Activated CD4-positive, alpha-beta T cell treated with anti-CD3 and anti-CD28 coated beads for 24 hours (primary cell): ENCODE measurements at places on chromosomes 13 and 19.

DNA sequence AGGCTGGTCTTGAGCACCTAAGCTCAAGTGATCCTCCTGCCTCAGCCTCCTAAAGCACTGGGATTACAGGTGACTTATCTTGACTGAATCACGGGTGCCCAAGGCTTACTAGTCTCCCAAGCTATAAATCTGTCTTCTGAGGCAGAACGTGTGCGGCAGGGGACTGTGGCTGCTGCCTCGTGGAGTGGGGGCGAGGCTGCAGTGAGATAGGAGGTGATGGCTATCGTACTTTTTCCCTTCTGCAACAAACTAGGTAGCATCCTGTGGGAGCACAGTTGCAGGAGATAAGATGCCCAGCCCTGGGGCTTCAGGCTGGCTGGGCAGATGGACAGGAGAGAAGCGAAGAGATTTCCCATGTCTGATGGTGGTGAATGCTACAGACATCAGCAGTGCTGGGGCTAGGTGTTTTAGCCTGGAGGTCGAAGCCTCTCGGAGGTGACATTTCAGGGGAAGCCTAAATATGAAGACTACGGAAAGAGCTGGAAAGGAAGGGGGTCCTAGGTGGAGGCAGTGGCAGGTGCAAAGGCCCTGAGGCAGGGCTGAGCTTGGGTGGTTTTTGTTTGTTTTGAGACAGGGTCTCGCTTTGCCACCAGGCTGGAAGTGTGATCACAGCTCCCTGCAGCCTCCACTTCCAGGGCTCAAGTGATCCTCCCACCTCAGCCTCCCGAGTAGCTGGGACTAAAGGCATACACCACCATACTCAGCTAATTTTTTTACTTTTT, 7.4 kb downstream of the B3GNT3 start:
- DNase-seq: no peak

DNA sequence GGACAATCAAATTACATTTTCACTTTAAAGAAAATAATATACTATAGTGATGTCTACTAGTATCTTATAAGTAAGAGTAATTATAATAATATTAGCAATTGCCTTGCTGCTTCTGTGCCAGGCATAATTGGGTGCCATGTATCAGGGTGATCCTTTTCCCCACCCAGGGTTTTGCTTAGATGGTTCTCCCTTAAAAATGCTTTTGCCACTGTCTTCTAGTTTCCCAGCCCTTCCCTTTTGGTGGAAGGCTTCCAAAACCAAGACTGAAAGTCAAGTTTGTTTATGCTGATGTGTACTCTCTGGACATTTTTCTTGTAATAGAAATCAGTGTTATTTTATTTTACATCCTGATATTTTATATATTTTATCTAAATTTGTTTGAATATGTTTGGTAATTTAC, 77.8 kb downstream of the ITGBL1 start:
- DNase-seq: no peak

- DNase-seq: no peak
Observed at GRCh38 chr19:21460686-21461085, 44.7 kb upstream of the ZNF429 start.

DNA sequence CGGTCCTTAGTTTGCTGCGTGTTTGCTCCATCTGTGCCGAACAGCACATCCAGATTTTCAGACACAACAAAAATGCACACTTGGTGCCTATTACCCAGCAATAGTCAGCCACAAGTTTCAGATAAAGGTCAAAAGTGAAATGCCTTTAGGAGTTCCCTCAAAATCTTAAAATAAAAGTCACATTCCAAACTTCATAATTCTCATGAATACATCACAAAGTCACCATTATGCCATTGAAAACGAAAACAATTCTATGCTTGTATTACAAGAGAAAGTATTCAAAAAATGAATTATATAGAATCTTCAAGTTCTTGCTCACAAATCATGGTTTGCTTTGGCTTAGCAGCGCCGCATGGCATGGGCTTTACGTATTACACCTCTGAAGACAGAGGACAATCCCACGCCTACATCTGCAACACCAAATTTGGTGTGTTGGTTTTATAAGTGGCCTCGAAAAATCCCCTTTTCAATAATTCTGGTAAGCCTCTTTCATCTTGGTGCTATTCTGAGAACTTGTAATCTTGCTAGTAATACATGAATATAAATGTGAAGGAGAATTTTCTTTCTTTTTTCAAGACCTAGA, 26.6 kb downstream of the COL4A1 start:
- no peak for DNase-seq

DNA sequence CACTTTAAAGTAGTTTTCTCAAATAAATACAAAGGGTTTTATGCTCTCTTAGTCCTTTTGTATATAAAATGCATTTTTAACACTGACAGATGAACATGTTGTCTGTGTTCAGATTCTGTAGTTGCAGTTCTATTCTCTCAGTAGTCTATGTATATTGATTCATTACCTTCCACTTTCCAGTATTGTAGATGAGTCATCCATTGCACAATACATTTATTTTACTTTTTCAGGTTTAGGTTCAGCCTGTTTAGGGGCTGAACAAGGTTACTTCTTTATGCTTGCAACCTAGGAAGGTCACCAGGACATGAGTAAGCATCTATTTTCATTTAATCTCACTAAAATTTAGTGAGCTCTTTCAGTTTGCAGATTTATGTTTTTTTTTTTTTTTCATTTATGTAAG, 173.6 kb downstream of the NALCN start:
- no peak for DNase-seq

DNA sequence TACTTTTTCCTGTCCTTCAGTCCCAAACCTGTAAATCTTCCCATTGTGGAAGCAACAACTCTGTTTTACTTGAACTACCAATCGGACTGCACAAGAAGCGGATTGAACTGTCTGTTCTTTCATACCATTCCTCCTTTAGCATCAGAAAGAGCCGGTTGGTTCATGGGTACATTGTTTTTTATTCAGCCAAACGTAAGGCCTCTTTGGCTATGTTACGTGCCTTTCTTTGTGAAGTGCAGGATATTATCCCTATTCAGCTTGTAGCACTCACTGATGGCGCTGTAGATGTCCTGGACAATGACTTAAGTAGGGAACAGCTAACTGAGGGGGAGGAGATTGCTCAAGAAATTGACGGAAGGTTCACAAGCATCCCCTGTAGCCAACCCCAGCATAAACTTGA, 60.3 kb downstream of the ARHGAP35 start:
- DNase-seq: no peak

DNA sequence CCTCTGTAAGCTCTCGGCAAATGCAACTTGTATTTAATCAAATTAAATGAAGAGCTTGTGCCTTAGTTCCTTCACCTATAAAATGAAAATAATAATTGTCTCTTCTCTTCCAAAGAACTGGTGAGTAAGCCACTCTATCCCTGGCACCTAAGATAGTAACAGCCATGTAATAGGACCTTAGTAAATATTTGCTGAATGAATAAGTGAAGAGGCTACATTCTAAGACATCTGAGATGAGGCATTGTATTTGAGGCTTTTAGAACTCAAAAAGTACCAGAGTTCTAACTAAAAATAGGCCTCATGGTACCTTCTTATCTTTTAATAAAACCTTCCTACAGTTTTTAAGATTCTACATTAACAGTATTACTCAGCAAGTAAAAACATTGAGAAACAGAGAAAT, 17.3 kb upstream of the DCLK1 start:
- DNase-seq: no peak

- no peak for DNase-seq
Observed at GRCh38 chr19:33988601-33989000, 183.7 kb upstream of the LSM14A start.

- peak; percentile 65 for DNase-seq
Observed at GRCh38 chr19:38263689-38264485, 486 bp upstream of the SPINT2 start.

DNA sequence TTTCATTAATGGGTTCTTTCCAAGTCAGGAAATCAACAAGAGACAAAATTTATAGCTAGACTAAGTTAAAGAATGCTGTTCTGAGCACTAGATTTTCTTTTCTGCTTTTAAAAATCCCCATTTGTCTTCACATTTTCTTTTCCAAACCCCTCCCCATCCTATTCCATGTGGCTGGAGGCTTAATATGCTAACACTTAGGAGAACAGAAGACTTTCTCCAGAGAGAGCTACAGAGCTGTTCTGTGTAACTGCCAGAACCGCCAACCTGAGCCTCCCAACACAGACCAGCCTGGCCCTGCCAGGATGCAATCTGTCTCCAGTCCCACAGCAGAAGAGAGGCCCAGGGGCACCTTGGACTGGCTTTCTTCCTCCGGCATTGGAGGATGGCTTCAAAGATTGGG, 264.1 kb downstream of the NDFIP2 start:
- DNase-seq: no peak

DNA sequence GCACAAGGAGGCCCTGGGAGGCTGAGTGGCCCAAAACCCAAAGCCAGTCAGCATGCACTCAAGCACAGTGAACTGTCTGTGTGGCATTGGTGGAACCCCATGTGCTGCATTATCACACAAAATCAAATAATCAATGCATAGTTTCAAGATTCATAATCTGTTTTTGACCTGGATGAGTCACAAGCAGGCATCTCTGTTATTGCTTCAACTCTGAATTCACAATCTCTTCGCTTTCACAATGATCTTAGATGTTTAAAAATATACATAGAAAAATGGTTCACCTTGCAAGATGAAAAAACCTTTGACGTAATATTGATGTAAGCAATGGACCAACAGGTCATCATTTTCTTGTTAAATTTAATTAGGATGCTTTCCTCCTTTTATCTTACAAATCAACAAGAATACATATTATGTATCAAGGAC, 455.4 kb downstream of the IRS2 start:
- no peak for DNase-seq

GRCh38 chr19:11046605-11047354, 42.5 kb upstream of the LDLR start:
- DNase-seq: no peak

GRCh38 chr19:52138983-52139251, 821 bp downstream of the ZNF616 start:
- DNase-seq: no peak

GRCh38 chr13:40275155-40275554, 391.3 kb downstream of the FOXO1 start:
- DNase-seq: no peak

GRCh38 chr13:65461590-65461989, 1768.5 kb downstream of the PCDH9 start:
- DNase-seq: no peak

- DNase-seq: no peak
Observed at GRCh38 chr13:54185785-54186184, 1157.2 kb downstream of the OLFM4 start.

DNA sequence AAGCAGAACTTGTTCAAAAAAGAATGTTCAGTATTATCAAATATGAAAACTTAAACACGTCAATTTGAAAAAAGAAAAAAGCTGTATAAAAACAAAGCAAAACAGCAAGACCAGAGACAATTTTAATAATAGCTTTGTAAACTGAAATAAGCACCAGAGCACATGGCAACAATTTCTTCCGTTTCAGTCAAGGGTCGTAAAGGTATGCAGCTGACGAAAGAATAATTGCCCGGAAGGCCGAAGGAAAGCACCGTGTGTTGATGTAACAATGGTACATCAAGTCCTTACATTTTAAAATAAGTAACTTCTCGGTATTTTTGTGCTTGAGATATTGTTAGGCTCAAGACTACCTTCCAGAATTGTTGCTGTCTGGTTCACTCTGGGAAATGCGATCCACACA, 1.7 kb downstream of the PROSER1 start:
- DNase-seq: no peak

DNA sequence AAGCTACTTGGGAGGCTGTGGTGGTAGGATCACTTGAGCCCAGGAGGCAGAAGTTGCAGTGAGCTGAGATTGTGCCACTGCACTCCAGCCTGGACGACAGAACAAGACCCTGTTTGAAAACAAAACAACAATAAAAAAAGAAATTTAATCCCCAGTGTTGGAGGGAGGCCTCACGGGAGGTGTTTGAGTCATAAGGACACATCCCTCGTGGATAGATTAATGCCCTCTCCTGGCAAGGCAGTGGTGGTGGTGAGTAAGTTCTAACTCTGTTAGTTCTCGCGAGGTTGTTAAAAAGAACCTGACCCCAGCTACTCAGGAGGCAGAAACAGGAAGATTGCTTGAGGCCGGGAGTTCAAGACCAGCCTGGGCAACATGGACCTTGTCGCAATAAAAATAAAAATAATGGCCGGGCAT, 27.6 kb upstream of the SIN3B start:
- DNase-seq: no peak

DNA sequence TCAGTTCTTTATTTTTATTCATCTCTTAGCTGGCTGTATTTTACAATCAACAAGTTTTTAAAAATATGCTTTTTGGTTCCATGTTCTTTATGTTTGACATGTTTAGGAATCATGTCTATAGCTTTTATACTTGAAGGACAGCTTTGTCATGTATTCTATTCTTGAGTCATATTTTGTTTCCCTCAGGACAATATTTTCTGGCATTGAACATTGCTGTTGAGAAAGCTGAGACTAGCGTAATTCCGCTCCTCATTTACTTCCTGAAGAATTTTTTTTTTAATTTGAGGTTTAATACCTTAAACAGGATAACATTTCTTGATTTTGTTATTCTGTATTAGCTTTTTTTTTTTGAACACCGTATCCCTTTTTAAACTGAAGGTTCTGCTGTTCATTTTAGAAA, 53.2 kb downstream of the RB1 start:
- DNase-seq: no peak

GRCh38 chr13:41427666-41428065, 29.7 kb upstream of the RGCC start:
- DNase-seq: no peak

- DNase-seq: no peak
Observed at GRCh38 chr13:112067871-112068539, 1.1 kb downstream of the SOX1 start.

- DNase-seq: no peak
Observed at GRCh38 chr19:58261968-58262921, 16.5 kb upstream of the ZNF8 start.

DNA sequence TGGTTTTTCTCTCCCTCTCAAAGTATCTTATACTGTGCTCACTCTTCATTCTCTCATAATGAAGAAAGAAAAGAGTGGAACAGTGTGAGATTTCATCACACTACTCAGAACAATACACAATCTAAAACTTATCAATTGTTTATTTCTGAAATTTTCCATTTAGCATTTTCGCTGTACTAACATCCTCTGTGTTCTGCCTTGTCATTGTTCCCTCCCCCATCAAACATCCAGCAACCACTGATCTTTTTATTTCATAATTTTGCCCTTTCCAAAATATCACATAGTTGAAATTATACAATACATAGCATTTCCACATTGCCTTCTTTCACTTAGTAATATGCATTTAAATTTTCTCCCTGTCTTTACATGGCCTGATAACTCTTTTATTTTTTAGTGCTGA, 658.7 kb downstream of the SLITRK1 start:
- DNase-seq: no peak
